ENCODE measurements at places on chromosomes 4 and X. TPM values are rescaled to one million over a fixed set of nuclear protein-coding genes. Genes with fewer than 3 reads are reported as not detected.

- H3K4me3 ChIP-seq: no peak overlapping the region
- no peaks in the 10 kb centered on the region for H3K4me1 ChIP-seq
- H3K36me3 ChIP-seq: no peaks in the 10 kb centered on the region
- no peak for DNase-seq
Observed at GRCh38 chr4:69907151-69907550, 23.7 kb upstream of the CSN1S1 start.

- no peak for DNase-seq
- peaks cover 49% of the 10 kb centered on the region for H3K36me3 ChIP-seq
- H3K4me3 ChIP-seq: no peak overlapping the region
- peaks cover 8% of the 10 kb centered on the region for H3K4me1 ChIP-seq
Observed at GRCh38 chr4:776743-777441, 49.0 kb downstream of the CPLX1 start.

- no peak overlapping the region for H3K4me3 ChIP-seq
- DNase-seq: no peak
- H3K27ac ChIP-seq: no peak overlapping the region
- no peaks in the 10 kb centered on the region for H3K27me3 ChIP-seq
- H3K4me1 ChIP-seq: no peaks in the 10 kb centered on the region
Observed at GRCh38 chrX:40402831-40403533, 177.8 kb upstream of the ATP6AP2 start.

The TCEAL7 gene
- total RNA-seq: not detected

The FAT1 gene
- 73.2 TPM for total RNA-seq

GRCh38 chr4:155974476-155974749 is 20.7 kb upstream of the CTSO start:
- no peaks in the 10 kb centered on the region for H3K36me3 ChIP-seq
- H3K4me3 ChIP-seq: no peak overlapping the region
- no peak overlapping the region for H3K27ac ChIP-seq
- DNase-seq: no peak
- H3K4me1 ChIP-seq: no peaks in the 10 kb centered on the region

GRCh38 chrX:153969904-153970356 is 1.7 kb downstream of the HCFC1 start:
- H3K4me1 ChIP-seq: peaks cover 13% of the 10 kb centered on the region
- no peak overlapping the region for H3K27ac ChIP-seq
- H3K27me3 ChIP-seq: no peaks in the 10 kb centered on the region

DNA sequence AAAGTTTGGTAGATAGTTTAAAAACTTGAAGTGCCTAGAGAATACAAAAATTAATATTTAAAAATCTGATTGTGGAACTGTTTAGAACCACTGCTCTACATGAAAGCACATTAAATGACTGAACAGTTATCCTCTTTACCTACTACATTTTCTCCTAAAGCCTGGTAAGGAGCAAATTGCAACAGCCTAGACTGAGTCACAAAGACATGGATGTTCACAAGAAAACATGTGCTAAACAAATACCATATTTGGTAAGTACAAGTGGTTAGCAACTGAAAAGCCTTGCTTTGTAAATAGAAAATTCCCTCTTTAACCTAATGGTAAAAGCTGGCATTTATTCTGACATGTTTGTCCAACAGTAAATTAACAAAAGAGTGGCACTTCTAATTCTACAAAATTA is 203.1 kb downstream of the FBXO8 start:
- no peaks in the 10 kb centered on the region for H3K36me3 ChIP-seq
- no peaks in the 10 kb centered on the region for H3K27me3 ChIP-seq
- no peak overlapping the region for H3K4me3 ChIP-seq
- no peak for DNase-seq
- no peak overlapping the region for H3K27ac ChIP-seq

The RAB28 gene
- 15.8 TPM for total RNA-seq

Data from PC-9 (cell line).